ENCODE measurements at places on chromosomes 3 and 15.

DNA sequence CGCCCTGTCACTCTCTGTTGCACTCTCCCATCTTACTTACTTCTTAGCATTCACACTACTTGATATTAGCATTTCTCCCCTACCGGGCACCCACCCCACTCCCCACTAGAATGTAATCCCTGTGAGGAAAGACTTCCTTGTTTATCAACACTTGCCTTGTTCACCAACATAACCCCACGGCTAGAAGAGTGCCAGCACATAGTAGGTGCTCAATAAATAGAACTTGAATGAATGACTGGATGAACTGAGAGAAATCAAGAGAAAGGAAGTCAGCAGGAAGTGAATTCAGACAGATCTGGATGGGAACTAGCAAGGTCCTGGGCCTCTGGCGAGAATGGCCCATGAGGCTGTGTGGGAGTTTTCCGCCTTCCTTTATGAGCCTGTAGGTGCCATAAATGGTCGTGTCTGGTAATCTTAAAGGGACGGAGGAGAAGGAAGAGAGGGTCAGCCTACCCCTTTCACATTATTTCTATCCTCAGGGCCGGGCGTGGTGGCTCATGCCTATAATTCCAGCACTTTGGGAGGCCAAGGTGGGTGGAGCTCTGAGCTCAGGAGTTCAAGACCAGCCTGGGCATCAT is 42.4 kb upstream of the HERC1 start:
- DNase-seq, result no peak

DNA sequence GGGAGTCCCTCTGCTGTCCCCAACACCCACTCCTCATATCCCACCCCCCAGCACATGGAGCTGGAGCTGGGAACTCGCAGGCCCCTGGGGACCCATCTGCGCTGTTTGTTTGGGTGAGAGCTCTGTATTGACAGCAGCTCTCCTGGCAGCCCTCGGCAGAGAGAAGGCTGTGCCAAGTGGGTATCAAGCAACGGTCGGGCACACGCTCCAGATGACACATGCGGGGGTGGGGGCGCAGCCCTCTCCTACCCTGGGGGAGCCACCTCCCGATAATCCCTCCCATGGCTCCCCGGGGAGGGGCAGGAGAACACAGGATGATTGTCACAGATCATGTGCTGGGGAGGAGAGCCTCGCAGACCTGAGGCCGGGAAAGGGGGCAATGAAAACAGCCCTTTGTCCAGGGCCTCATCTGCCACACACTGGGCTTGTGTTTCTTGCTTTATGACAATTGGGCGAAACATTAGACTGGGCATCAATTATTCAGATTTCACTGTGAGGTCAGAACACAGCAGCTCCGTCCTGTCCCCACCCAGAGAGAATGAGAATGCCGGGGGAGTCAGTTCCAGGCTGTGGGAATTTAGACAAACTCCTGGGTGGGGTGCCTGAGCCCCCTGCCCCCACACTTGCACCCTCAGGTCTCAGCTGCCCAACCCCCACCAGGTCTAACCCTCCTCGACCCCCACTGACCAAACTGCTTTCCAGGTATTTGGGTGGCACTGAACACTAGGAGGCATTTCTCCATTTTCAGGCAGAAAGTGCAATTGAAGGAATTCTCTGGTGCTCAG is 46.4 kb upstream of the KLF13 start:
- no peak for DNase-seq

DNA sequence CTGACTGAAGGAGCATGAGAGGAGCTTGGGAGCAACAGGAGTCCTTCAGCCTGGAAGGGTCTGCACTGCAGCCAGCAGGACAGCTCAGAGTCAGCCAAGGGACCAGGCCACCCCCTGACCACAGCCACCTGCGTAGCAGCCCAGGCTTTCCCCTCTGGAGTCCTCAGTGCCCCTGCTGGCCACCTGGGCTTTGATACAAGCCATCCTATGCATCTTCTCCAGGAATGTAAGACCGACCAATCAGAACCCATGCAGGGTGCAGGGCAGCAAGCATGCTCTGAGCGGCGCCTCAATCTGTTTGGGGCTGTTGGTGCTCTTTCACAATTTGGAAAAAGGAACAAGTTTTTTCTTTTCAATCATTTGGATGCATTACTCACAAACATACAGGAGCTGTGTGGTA is 52.0 kb downstream of the DZIP1L start:
- no peak for DNase-seq

GRCh38 chr15:35746121-35746520 is 200.2 kb upstream of the DPH6 start:
- DNase-seq, result no peak

GRCh38 chr15:65595960-65596359 is 15.0 kb downstream of the INTS14 start:
- no peak for DNase-seq

DNA sequence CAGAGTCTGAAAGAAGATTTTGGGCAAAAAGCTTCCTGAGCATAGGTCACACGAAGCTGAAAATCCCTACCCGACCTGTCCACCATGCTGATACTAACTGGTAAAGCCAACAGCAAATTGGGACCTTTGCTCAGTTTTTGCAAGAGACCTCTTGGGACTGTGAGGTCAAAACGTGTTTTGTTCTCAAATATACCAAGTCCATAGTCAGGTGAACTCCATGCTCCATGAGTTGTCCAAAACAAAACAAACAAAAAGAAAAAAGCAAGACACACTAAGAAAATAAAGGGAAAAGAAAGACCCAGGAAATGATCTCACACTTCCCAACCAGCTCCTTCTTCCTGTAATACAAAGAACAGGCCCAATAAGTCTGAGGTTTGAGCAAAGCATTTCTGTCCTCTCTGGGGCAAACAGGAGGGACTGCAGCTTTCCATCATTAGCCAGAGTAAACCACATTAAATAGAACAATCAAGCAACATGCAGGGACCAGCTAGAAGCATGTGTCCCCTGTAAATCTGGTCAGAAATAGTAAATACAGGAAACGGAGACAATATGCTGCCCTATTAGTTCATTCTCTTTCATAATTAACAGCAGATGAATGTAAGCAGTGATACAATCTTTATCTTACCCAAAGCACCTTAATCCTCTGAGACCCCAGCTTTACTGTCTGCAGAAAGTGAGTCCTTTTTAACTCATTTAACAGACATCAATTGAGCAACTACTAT is 125.0 kb upstream of the LIPC start:
- no peak for DNase-seq

DNA sequence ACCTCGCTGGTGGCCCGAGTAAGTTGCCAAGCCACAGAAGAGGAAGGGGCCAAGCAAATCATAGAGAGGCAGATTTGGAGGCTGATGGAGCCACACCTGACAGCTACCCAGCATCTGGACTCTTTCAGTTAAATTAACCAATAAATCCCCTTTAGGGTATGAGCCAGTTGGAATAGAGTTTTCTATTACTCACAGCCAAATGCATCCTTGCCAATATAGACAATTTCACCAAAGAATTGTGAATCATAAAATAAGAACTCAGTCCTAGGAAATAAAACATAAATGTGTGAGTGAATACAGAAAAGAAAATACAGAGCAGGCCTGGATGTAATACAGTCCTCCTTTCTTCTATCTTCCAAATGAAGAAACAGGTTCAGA is 161.6 kb upstream of the ANKRD28 start:
- DNase-seq, result no peak

- DNase-seq, result no peak
Measured at GRCh38 chr3:48299746-48300712, 33.4 kb downstream of the SPINK8 start.

- DNase-seq, result no peak
Measured at GRCh38 chr3:31013843-31014242, 119.4 kb upstream of the GADL1 start.

Measured in cerebellar nuclear complex (tissue), 1 donor.